ENCODE measurements at places on chromosomes 11 and 22.

DNA sequence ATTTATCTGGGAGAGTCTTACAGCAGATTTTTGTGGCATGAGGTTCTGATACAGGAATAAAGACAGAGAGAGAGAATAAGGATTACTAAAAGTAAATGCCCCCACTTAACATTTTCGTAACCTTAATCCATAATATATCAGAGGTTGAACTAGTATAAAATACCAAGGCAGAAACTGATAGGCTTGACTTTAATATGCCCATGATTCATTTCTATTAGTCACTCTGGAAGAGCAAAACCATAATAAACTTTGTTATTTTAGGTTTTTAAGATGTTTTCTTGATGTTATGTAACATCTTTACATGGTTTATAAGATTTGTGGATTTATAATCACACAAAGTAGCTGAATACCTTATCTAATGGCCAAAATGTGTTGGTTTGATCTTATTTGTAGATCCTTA, 19.1 kb downstream of the GUCY1A2 start:
- no peak for DNase-seq

DNA sequence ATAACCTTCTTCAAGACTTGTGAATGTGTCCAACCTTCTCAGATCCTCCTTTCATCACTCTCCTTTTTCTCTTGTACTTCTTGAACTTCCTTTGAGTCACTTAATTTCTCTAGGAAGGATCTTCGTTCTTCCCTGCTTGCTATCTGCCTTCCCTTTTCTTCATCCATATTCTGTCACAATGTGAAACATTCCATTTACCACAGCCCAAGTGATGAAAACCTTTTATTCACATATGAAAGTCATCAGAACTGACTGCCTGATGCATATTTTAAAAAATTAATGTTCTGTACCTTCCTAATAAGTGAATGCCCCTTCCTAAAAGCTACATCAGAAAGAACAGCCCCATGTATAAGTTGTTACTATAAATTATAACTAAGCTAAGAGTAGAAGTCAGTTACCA, 520.4 kb upstream of the LUZP2 start:
- no peak for DNase-seq

DNA sequence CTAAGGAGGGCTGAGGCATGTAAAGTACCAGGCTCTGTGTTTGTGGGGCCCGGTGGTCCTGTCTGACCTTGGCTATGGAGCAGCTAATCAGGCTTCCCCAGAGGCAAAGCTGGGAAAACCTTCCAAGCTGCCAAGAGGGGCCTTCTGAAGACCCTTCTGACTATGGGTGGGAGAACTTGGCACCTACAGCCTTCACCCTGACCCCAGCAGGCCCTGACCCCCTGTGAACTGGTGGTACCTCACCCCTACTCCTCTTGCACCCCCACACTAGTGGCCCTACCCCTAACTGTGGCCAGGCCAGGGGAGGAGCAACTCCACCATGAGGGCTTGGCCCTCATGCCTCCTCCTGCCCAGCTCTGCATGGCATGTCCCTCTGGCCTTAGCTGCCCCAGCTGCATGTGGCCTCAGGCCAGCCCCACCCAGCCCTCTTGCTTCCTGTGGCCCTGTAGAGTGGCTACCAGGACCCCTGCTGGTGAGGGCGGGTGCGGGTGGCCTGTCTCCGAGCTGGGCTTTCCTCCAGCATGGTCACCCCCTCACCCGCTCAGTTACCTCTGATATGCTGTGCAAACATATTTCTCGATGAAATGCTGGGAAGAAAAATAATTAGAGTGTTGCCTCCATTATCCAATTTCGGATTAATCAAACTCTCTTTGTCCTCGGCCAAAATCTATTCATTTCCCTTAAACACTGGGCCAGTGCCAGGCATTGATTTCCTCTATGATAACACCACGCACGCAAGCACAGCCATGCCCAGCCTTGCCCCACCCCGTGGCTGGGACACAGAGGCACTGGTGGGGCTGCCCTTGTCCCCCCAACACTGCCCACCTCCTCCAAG, 7.5 kb downstream of the GNAZ start:
- no peak for DNase-seq

- DNase-seq = peak; percentile 58
Measured at GRCh38 chr11:35363854-35364780, 55.2 kb downstream of the SLC1A2 start.

GRCh38 chr11:5580577-5580976, at the start of gene OR52B6:
TSS of gene OR52B6 (plus strand) at chr11:5580877. CDS start at chr11:5580877, 0 bp downstream.
- DNase-seq = no peak

DNA sequence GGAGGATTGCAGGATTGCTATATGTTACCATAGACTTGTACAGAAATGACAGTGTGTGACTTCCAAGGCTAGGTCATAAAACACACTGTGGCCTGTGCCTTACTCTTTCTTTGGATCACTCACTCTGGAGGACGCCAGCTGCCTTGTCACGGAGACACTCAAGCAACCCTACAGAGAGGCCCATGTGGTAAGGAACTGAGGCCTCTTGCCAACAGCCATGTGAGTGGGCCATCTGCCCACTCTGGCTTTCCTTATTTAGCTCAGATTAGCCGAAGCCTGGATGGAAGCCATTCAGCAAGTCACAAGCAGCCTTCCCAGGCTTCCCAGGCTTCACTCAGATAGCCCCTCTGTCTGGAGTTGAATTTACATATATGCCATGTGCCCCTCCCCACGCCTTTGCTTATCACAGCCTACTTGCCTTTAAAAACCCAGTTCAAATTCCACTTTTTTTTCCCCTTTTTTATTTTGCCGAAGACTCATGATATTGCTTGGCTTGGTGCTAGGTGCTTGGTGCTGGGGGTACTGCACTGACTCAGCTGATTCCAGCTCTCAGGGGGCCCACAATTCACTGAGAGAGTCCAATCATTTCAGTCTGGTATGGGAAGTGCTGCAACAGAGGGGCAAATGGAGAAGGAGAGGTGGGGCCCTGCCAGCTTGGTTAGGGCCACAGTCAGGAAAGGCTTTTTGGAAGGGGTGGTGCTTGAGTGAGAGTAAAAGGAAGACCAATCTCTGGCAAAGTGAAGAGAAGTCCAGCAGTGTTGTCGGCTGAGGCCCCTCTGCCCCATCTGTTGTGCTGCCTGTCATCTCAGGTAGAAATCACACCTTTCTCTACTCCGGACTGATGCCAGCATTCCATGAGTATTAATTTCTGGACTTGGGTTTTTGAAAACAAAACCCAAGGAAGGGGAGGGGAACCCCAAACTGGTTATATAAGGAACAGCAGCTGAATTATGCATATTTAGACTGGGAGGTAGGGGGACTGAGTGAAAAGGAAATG, 14.5 kb upstream of the P4HA3 start:
- DNase-seq = no peak

GRCh38 chr22:44455151-44455962, 42.7 kb downstream of the RTL6 start:
- no peak for DNase-seq

GRCh38 chr22:34743110-34743751, 322.7 kb upstream of the ISX start:
- DNase-seq = no peak

GRCh38 chr22:21680830-21681565, 15.2 kb downstream of the PPIL2 start:
- no peak for DNase-seq

DNA sequence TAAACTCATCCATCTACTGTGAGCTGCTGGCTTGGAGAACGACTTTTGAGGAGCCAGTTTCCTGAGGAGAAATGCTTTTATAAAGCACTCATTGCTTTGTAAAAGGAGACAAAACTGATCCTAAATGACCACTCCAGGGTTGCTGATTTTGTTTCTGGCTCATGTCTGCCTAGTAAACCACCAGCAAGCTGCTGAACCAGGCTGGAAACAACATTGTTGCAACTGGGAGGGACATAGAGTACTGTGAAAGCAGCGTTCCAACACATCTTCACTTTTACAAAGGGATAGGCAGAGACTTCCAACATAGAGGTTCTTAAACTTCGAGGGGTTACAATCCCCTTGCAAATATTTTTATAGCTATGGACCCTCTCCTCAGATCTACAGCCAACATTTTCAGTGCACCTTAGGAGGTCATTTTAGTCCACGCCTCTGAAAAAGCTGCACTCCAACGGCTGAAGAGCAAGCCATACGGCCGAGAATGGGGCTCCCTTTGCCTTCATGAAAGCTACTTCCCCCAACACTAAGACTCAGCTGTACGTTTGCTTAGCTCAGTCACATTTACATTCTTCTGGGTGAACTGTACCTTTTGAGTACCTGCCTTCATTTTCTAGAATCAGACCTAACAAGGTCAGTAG, 54.7 kb downstream of the PANX1 start:
- no peak for DNase-seq

- DNase-seq = no peak
Measured at GRCh38 chr22:41524809-41525449, 19.3 kb downstream of the POLR3H start.

GRCh38 chr11:116853461-116854073, 16.1 kb upstream of the APOA1 start:
- DNase-seq = peak; percentile 66

DNA sequence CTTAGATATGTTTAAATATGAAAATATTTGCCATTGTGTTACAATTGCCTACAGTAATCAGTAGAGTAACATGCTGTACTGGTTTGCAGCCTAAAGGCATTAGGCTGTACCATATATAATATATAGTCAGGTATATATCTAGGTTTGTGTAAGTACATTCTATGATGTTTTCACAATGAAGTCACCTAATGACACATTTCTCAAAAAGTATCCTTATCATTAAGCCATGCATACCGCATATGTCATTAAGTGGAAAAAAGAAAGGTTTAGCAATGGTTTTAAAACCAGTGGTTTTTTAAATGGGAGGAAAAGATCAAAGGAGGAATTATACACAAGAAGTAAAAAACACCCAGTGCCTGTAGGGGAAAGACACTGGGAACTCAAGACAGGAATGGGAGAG, 122.7 kb downstream of the RBFOX2 start:
- no peak for DNase-seq

- DNase-seq = peak; percentile 84
Measured at GRCh38 chr22:39634530-39635405, 64.2 kb downstream of the CACNA1I start.

- no peak for DNase-seq
Measured at GRCh38 chr11:62856333-62856895, 17.0 kb upstream of the WDR74 start.

DNA sequence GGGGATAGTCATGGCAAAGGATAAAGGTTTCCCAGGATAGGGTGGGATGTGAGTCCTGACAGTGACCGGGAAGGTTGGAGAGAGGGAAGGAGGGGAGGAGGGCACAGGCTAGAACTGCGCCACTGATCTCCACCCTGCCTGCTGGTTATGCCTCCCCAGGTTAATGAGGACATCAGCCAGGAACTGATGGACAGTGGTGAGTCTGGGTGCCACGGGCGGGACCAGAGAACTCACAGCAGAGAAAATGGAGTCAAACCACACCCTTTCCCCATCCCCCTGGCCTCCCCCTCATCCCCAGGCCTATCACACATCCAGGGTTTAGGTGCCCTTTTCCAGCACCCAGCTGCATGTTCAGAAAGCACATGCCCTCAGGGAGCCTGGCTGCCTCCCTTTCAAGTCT, 10.2 kb downstream of the ANKK1 start:
- no peak for DNase-seq

DNA sequence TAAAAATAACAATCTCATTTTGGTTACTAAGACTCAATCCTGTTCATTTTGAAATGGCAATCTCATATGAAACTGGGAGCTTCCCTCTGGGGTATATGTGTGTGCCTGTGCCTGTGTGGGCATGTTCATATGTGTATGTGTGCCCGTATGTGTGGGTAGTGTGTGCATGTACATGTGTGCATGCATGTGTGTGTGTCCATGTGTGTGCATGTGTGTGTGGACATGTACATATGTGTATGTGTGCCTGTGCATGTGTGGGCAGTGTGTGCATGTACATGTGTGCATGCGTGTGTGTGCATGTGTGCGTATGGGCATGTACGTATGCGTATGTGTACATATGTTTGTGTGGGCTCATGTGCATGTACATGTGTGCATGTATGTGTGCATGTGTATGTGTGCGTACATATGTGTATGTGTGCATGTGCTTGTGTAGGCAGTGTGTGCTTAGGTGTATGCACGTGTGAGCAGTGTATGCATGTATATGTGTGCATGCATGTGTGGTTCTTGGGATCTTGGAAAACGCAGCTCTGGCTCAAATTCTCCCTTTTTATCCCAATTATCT, 24.5 kb upstream of the CACNG2 start:
- no peak for DNase-seq

GRCh38 chr11:22807855-22808570, 21.6 kb downstream of the SVIP start:
- DNase-seq = no peak

DNA sequence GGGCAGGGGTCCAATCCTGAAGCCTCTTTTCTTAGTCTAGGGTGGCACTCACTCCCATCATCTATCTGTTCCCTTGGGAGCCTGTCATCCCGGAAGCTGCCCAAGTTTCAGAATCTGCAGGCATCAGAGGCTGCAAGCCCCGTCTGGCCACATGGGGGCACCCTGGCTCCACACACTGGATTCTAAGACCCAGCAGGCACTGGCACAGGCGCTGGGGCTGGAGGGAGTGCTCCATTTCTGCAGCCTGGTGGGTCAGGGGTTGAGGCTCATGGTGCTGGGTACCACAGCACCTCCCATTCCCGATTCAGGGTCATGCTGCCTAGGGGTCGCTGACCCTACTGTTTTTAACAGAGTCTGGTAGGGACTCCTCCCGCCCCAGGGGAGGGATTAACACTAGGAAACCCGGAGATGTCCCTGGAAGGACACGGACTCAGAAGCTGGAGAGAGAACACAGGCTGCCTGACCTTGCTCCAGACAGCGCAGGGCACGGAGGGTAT, 243.9 kb upstream of the SYN3 start:
- DNase-seq = peak; percentile 64

- DNase-seq = peak; percentile 42
Measured at GRCh38 chr22:33867118-33867866, 53.0 kb downstream of the LARGE1 start.
